Activated naive CD4-positive, alpha-beta T cell treated with anti-CD3 and anti-CD28 coated beads for 36 hours (primary cell): ENCODE measurements at places on chromosomes 7 and 10.

DNA sequence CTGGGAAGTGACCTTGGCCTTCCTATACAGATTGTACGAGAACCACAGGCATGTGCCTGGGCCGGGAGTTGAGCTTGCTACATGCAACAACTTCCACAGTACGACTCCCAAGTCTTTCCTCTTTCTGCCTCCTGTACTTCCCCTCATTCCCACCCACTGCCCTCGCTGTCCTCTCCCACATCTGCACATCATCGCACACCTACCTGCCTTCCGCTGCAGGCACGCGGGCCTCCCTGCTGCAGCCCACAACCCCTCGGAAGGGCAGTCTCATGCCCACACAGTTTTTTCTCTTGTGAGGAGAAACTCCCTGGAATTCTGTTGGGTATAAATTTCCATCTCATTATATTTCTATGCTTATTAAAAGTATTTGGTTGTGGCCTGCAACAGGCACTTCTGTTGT is 117.2 kb downstream of the ACTR3B start:
- DNase-seq: no peak

GRCh38 chr10:3848775-3849635 is 64.0 kb upstream of the KLF6 start:
- peak; percentile 83 for DNase-seq

DNA sequence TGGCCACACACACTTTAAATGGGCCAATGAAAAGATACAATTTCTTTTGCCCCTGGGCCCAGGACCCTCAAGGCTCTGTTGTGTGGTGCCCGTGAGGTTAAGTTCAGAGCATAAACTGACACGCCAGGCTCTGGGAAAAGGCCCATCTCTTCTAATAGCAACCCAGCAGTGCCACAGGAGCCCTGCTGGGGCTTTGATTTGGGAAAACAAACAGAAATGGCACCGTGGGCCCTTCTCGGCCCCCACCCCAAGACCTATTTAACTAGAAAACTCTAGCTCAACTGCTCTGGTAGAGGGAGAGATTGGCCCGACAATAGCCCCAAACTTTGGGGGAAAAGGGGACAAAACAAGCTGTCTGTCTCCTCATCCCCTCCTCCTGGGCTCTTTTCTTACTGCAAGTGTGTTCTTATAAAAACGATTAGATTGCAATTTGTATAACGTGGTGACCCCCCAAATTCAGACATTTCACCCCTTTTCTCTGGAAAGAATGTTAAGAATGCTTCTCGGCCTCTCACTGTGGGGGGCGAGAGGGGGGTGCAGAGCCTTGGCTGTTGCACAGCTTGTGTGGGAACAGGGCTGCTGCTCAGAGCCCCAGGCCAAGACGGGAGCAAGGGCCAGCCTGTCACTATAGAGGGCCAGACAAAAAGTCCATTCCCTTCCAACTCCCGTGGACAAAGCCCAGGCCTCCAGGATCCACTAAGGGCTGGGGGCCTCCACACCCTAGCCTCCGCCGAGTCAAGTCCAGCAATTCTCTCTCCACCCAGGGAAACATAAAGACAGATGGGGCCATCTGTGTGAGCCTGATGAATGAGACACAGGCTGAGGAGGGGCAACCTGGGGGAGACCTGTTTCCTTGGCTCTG is 26.8 kb downstream of the DPCD start:
- no peak for DNase-seq

DNA sequence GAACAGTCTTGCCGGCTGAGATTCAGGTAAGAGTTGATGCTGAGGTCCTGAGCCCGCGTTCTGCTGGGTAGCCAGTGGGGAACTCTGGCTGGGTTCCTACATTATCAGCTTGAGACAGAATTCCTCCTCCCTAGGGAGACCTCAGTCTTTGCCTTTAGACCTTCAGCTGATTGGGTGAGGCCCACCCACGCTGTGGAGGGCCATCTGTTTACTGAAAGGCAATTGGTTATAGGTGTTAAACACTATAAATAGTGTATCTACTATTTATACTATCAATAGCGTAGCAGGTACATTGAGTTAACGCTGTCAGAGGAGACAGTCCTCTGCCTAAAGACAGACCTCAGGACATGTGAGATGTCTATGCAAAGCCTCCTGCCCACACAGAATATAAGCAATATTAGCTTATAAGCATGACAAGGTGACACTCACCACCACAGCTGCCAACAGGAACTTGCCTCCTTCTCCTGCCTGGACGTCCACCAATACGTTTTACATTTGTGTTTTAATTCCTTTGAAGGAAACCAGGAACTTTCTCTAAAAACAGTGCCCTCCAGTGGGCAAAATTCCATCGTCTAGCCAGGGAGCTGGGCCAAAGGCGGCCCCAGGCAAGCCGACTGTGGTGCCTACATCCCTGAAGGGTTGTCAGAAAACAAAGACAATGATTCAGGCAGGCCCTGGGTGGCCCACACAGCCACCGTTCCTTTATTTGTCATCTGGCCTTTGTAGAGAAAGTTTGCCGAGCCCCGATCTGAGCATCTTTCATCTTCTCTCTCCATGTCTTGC is 58.8 kb downstream of the INSIG1 start:
- peak; percentile 38 for DNase-seq

DNA sequence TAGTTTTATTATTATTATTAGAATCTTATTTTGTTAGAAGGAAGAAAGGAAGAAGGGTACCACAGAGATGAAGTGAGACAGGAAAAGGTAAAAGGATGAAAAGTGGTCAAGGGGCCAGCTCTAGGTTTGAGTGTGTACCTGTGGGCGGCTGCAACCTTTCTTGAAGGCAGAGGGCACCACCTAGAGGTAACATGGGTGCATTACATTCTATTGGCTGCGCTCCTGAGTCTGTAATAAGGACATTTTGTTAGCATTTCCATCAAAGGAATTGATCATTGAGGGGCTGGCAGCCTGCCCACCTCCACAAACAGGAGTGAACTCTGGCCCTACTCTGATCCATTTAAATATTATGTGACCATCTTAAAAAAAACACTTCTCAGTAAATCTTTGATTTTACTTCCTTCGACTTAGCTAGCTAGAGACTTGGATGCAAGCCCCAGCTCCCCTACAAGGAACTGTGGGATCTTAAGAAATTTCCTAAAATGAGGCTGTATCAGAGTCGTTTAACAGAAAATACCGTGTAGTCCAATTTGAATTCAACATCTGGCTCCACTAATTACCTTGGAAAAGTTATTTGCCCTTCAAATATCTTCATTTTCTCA is 610.4 kb downstream of the IPMK start:
- peak; percentile 47 for DNase-seq

DNA sequence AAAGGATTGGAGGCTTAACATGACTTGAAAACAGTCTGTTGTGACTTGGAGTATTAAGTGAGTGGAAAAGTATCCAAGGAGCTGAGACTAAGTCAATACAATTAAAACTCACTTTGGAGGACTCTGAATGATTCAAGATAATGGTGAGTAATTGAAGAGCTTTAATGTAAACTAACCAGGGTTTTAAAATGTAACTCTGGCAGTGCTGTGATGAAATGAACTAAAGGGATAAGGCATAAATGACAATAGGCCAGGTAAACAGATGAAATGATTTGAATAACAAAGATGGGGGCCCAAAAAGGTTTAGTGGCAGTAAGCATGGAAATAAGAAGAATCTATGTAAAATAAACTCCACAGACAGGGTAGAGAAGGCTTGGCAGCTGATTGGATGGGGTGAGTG is 316.5 kb upstream of the CACNA2D1 start:
- DNase-seq: no peak

DNA sequence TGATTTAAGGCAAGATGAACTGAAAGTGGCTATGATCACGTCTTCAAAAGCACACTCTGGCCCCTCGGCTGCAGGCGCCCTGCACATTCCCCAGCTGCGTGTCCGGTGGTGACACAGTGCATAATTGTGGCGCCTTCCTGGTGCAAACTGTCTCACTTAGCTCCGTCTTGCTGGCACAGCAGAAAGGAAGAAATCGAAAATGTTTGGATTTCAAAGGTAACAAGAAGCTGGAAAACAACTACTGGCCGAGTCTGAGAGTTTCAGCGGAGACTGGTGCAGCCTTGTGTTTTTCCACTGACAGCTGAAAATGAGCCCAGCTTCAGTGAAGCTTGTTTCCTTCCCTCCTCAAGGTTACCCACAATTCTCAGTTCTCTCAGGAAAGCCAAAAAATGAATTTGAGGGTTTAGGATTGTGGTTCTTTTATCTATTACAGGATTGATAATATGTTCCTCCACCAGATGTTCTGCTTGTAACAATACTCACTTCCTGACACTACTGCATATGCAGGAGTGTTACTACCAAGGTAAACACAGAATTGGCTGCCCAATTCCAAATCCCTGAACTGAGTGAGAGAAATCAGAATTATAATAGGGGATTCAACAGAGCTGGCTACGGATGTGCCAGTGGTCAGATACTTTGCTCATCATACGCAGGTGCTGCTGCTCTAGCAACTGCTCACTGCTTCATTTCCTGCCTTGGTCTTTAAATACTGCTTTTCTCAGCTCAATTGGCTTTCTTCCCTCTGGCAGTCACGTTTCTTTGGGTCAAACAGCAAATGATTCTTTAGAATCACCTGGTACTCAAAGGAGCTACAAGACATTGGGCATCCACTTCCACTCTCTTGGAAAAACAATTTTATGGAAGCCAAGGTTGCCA is 63.7 kb downstream of the TRUB1 start:
- no peak for DNase-seq

DNA sequence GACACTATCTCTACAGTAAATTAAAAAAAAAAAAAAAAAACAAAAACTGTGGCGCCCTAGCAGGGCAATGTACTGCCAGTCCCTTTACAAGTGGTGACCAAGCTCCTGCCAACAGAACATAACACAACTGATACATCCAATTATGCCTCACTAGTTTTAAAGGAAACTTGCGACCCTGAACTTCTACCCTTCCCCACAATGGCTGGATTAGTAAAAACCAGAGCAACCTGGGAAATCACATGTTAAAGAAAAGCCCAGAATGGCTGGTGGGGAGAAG is 16.5 kb downstream of the ATE1 start:
- no peak for DNase-seq

DNA sequence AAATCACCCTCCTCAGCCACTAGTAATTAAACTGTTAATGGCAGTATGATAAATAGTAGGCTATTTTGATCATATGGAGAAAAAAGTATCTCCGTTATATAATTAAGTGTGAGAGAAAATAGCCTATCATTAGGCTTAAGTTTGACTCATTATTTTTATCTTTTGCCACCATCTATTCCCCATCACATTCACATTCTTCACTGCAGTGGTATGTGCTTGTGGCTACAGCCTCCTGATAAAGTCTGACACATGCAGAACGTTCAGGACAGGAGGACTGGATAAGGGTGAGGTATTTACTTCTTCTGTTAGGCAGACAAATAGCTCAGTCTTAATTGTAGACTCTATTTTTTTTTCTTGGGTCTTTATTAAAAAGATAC is 5.8 kb downstream of the NEBL start:
- DNase-seq: no peak

DNA sequence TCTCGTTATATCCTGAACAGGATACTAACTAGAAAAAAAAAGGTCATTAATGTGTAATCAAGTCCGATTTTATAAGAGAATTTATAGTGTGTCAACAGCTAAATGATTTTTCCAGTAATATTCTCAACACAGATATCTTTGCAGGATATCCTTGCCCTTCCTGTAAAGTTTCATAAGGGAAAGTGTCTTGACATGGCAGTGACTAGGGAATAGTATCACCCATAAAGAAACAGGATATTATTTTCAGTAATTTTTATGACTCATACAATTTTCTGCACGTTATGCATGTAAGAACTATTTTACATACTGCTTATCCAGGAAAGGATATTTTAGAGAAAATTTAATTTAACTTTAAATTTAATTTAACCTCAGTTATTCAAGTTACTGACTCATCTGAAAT is 19.5 kb upstream of the PNLIP start:
- no peak for DNase-seq

DNA sequence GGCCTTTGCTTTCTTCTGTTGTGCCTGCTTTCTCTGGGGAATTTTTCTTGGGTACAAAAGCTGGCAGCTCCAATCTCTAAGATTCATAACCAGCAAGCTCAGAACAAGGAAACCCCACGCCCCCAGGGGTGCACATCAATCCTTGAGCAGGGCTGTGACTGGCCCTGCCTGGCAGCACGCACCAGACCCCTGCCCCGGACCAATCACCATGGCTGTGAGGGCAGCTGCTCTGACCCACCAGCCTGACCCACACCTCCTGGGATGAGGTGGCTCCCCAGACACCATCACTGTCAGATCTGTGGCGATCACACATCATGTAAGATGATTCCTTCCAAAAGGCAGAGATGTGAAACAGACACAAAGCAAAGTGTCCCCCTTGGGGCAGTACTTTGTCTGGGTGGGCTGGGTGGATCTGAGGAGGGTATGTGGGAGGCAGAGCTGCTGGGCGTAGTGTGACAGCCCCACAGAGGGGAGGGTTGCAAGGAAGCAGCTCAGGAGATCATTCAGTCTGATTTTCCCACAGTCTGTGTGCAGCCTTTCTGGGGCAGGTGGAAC is 175.5 kb upstream of the SHH start:
- no peak for DNase-seq

- no peak for DNase-seq
Measured at GRCh38 chr10:86247073-86247472, 119.5 kb downstream of the GRID1 start.

DNA sequence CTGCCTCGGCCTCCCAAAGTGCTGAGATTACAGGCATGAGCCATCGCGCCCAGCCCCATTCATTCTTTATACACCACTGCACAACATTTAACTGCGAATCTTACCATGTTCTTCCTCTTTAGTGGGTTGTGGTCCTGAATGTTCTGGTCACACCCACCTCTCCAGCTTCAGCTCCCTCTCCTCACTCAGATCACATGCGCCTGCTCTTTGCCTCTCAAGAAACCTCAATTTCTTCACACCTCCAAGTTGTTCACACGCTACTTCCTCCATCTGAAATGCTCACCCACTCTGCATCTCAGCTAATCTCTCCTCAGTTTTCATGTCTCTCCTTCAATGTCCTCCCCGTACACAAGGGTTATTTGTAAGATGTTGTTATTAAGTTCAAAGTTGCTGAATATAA is 2.4 kb upstream of the PRR15 start:
- no peak for DNase-seq

DNA sequence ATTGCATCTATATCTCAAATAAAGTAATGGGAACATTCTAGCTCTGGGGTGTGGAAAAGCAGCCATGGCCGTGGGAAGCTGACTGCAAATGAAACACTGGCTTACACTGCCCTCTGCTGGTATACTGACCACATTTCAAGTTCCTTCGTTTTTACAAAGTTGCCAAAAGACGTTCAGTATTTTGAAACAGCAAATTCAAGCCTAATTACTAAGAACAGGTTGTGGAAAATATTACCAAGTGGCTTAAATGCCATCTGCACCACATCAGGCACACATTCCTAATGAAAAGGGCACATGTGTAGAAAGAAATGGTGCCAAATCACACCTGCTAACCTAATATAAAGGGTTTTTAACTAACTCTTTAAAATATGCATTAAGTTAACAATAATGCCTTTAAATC is 83.9 kb downstream of the JAZF1 start:
- DNase-seq: peak; percentile 57

- DNase-seq: no peak
Measured at GRCh38 chr10:33725430-33725829, 391.0 kb upstream of the NRP1 start.

- no peak for DNase-seq
Measured at GRCh38 chr10:68067029-68067428, 8.1 kb downstream of the HERC4 start.

GRCh38 chr10:8584666-8585065 is 530.2 kb downstream of the GATA3 start:
- no peak for DNase-seq
